ENCODE measurements at places on chromosomes 3 and 15.

GRCh38 chr3:25556447-25556846 is 108.3 kb downstream of the TOP2B start:
- DNase-seq: no peak

DNA sequence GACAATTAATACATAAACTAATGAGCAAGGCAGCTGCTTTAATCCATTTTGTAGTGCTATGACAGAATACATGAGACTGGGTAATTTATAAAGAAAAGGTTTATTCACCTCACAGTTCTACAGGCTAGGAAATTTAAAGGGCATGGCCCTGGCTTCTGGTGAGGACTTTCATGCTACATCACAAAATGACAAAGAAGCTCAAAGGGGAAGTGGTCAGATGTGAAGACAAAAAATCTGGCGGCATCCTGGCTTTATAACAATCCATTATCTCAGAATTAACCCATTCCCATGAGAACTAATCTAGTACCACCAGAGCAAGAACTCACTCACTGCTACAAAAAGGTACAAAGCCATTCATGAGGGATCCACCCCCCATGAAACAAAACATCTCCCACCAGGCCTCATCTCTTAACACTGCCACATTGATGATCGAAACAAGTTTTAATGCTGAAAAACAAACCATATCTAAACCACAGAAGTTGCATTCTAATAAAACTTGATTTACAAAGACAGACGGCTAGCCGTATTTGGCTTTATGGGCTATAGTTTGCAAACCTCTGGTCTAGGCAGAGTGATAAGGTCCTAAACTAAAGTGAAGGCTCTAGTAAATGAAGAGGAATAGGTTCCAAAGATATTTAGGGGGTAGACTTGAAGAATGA is 44.2 kb downstream of the GSK3B start:
- DNase-seq: no peak

DNA sequence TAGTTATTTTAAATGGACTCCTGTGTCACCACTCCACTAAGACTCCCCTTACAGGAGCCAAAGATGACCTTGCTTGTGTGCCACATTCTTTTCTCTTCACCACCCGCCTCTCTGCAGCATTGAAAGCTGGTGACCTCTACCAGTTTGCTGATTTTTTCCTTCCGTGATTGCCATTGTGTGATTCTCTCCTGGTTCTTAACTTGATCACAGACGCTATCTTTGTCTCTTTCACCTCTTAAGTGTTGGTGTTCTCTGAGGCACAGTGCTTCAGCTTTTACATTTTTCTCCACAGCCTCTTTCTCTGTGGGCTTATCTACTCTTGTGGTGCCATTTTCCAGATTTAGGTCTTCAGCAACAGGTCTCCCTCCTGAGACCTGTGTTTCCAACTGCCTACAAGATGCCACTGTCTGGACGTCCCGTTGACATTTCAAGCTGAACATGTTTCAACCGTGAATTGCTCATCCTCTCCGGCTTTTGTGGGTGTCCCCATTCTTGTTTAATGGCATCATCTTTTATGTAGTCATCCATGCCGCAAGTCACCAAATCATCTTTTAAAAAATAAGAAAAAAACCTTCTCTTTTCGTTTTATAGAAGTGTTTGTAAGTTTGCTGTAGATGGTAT is 26.5 kb downstream of the IQGAP1 start:
- DNase-seq: no peak

DNA sequence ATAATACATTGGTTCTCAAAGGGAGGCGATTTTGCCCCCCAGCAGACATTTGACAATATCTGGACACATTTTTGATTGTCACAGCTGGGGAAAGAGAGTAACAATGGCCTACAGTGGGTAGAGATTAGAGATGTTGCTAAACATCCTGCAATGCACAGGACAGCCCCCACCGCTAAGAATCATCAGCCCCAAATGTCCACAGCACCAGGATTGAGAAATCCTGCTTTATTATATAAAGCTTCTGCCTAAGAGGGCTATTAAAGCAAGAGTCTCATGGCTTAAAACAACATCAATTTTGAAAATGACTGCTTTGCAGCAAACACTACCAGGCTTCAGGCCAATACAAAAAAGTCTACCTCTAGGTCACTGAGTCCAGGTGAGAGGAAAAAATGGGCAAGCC is 68.2 kb downstream of the NTRK3 start:
- no peak for DNase-seq

DNA sequence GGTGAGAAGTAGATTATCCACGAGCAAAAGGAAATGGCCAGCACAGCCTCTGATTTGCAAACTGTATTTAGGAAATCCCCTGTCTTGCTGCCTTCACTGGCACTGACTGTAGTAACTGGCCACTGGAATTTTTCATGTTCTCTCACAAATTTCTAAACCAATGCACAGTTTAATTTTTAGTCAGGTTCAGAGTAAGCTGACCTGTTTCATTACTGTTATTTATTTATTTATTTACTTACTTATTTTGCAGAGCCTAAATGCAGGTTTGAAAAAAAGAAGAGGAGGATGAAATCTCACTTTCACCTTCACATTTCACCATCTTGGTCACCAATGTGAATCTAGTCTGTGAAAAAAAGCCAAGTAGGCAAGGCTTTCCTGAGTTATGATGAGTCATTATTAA is 291.0 kb downstream of the PLOD2 start:
- DNase-seq: no peak
